ENCODE measurements at places on chromosomes 6 and 20. TPM values are rescaled to one million over a fixed set of nuclear protein-coding genes. Genes with fewer than 3 reads are reported as not detected.

ALDH8A1 gene
- 0.38 TPM for total RNA-seq

GSTA3 gene
- total RNA-seq = not detected

LGSN gene
- not detected for total RNA-seq

NRSN1 gene
- not detected for total RNA-seq

PRR18 gene
- not detected for total RNA-seq

CALHM4 gene
- total RNA-seq = 0.18 TPM

CNKSR3 gene
- 4.0 TPM for total RNA-seq

ALDH5A1 gene
- 0.27 TPM for total RNA-seq

OOEP gene
- total RNA-seq = not detected

COX4I2 gene
- not detected for total RNA-seq

B4GALT5 gene
- 54.8 TPM for total RNA-seq

TRIM40 gene
- not detected for total RNA-seq

TMEM244 gene
- not detected for total RNA-seq

MEP1A gene
- total RNA-seq = not detected

CLVS2 gene
- under 0.01 TPM for total RNA-seq

HLA-DQA2 gene
- not detected for total RNA-seq

METTL24 gene
- not detected for total RNA-seq

OPN5 gene
- not detected for total RNA-seq

ELOVL2 gene
- not detected for total RNA-seq

FNDC11 gene
- 0.94 TPM for total RNA-seq

MUC21 gene
- not detected for total RNA-seq

PGC gene
- total RNA-seq = not detected

LAMA2 gene
- total RNA-seq = 25.0 TPM

MEI4 gene
- total RNA-seq = under 0.01 TPM

CDC40 gene
- total RNA-seq = 17.0 TPM

GABRR1 gene
- not detected for total RNA-seq

RWDD1 gene
- total RNA-seq = 23.5 TPM

ZNF391 gene
- total RNA-seq = 0.66 TPM

BPIFB2 gene
- total RNA-seq = not detected

CCN6 gene
- not detected for total RNA-seq

EDN1 gene
- total RNA-seq = 168 TPM

ACTL10 gene
- 1.6 TPM for total RNA-seq

AHCY gene
- 136 TPM for total RNA-seq

BPIFA1 gene
- not detected for total RNA-seq

SIRPB2 gene
- total RNA-seq = 0.47 TPM

IRAK1BP1 gene
- total RNA-seq = 2.6 TPM

PRPH2 gene
- 0.19 TPM for total RNA-seq

SAMD3 gene
- total RNA-seq = not detected

KIF25 gene
- not detected for total RNA-seq

BNIP5 gene
- total RNA-seq = not detected

PDYN gene
- not detected for total RNA-seq

C4B gene
- total RNA-seq = 1.8 TPM

C20orf204 gene
- 1.9 TPM for total RNA-seq

SALL4 gene
- under 0.01 TPM for total RNA-seq

ULBP3 gene
- total RNA-seq = 9.2 TPM

ZBTB12 gene
- 4.2 TPM for total RNA-seq

SAMD10 gene
- total RNA-seq = 2.2 TPM

BANF2 gene
- not detected for total RNA-seq

SIRPD gene
- 0.09 TPM for total RNA-seq

FILIP1 gene
- total RNA-seq = 19.3 TPM

TCP11 gene
- total RNA-seq = not detected
